Activated T-cell treated with anti-CD3 and anti-CD28 coated beads for 24 hours (primary cell): ENCODE measurements at places on chromosomes 16 and 17.

GRCh38 chr16:3468501-3468900 lies 25.0 kb downstream of the NAA60 start:
- no peak for DNase-seq

DNA sequence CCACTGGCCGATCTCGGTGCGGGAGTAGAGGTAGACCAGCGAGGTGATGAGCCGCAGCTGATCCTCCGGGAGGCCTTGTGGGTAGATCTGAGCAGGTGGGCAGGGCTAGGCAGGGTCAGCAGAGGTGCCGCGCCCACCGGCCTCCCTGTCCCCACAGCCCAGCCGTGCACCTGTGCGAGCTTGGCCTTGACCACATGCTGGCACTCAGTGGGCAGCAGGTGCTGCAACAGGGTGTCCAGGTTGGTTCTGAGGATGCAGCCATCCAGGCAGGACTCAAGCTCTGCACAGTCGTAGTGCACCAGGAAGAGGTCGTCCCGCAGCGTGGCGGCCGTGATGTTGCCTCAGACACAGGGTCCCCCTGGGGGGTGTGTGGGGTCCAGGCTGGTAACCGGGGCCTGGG lies 12.4 kb downstream of the MSLN start:
- DNase-seq, result no peak

DNA sequence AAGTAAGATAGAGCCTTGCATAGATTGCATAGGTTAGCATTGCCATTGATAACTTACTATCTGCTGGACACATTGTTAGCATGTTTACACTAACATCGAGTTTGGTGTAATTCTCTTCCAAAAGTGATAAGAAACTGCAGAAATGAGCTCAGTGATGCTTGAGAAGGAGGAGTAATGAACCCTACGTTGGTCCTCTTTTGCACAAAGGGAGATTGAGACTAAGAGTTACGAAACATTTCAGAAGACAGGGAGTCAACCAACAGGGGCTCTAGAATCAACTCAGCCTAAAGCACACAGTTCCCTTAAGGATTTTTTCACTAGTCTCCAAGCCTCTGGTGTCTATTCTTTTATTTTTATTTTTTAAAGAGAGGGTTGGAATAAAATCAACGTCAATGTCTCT lies 6.8 kb downstream of the CCL7 start:
- no peak for DNase-seq

DNA sequence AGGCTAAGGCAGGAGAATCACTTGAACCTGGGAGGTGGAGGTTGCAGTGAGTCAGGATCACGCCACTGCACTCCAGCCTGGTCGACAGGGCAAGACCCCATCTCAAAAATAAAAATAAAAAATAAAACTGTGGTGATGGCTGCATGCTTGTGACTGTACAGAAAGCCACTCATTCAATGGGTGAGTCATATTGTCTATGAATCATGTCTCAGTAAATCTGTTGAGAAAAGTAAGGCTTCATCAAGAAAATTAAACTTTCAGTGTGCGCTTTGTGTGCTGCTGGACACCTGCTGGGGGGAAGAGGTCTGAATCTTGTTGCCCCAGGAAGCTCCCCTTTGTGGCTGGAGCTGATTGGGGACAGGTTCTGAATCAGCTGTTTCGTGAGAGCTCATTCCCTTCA lies 11.3 kb downstream of the NUBP1 start:
- DNase-seq, result no peak

DNA sequence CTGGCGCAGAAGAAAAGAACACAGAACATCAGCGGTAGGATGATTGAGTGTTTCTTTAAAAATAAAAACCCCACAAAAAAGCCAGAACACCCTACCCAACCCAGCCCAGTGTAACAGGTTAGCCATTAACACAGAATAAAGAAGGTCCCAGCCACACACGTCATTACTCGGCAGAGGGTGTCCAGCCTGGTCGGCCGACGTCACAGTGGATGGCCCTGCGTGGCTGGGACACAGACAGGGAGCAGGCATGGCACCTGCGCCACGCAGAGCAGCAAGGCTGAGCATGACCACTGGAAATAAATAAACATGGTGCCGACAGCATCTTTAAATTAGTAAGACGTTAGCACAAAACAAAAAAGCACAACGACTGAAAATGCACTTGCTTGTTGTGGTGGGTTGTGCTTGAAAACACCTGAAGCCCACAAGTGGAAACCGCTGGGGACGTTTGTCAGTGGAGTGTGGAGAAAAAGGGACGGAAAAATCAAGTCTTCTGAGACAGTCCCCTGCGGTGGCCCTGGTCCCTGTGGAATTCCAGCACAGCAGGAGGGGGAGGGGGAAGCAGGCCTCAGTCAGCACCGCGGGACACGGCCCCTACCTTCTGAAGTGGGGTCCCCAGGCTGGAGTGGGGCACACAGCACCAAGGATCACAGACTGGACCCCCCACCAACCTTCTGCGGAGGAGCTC lies 39.2 kb downstream of the SLC7A5 start:
- no peak for DNase-seq

- no peak for DNase-seq
Observed at GRCh38 chr16:72857834-72858664, 189.9 kb downstream of the ZFHX3 start.

DNA sequence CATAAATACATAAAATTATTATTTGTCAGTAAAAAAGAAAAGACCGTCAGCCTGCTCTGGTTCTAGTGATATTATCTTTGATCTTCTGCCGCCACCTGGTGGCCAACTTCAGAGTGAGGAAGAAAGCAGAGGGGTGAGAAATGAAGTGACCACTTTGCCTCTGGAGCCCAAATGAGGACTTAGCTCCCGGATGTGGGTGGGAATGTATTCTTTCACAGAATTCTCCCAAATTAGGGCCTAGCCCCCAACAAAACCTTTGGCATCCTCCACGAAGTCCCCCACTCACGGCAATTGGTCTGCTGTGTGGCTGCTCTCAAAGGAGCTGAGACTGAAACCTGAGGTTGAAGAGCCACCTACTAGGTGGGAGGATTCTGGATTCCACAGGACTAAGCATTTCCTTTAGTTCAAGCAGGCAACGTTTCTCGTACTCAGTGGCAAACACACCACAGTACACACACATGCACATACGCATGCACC lies 4.9 kb upstream of the ZNF267 start:
- DNase-seq, result peak; percentile 78

DNA sequence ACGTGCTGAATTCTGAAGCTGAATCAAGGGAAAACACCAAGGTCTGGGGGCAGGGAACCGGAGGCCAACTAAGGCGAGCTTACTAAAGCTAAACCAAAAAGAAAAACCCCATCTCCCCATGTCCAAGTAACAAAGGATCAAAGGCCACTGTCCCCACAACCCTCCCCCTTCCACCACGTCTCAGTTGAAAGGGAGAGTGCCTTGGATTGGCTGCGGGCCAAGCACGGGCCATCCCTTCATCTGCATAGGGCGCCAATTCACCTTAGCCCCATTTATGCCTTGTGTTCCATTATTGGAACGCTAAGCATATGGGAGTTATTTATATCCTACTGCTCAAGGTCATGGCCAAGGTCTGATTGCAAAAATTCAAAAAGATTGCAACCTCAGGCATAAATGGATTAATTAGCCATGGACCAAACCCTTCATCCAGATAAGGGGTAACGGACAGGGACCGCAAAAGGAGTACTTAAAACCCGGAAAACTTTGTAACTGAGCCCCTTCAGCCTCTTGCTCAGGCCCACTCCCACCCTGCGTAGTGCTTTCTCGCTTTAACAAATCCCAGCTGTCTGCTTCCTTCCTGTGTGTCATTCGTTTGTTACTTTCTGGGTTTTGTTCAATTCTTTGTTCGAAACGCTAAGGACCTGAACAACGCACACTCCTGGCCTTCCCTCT lies 740 bp upstream of the ATP6V0D1 start:
- DNase-seq, result peak; percentile 46

DNA sequence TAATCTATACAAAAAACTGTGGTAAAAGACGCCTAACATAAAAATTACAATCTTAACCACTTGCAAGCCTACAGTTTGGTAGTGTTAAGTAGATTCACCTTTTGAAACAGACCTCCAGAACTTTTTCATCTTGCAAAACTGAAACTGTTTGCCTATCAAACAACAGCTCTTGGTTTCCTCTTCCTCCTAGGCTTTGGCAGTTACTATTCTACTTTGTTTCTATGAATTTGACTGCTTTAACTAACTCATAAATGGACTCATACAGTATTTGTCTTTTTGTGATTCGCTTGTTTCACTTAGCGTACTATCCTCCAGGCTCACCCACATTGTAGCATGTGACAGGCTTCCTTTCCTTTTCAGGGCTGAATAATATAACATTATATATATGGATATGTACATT lies 97.0 kb downstream of the PRKCA start:
- DNase-seq, result no peak

GRCh38 chr17:65529761-65530522 lies 31.5 kb downstream of the AXIN2 start:
- DNase-seq, result no peak

GRCh38 chr17:7460850-7461660 lies 16.2 kb downstream of the CHRNB1 start:
- DNase-seq, result no peak

- DNase-seq, result no peak
Observed at GRCh38 chr16:85798901-85799496, 345 bp downstream of the EMC8 start.

- no peak for DNase-seq
Observed at GRCh38 chr17:856149-856548, 74.0 kb downstream of the MRM3 start.

DNA sequence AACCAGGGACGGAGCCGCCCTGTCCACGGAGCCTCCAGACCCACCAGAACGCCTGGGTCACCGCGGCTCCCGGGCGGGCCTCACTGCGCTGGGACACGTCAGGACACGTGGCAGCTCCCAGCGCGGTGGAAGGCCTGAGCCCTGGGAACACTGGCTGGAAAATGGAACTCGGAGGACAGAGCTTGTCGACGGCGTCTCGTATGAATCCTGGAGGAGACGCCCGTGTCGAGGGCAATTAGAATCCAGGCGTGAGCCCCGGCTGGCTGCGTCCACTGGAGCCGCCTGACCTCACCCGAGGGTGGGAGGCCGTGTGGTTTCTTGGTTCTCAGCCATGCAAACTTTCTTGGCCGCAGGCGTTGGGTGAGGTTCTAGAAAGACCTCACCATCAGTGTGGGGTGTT lies 173.9 kb downstream of the LAT start:
- DNase-seq, result no peak

GRCh38 chr17:4607773-4608187 lies 23.5 kb downstream of the SMTNL2 start:
- no peak for DNase-seq

GRCh38 chr17:78234261-78234865 lies 2.9 kb downstream of the TMEM235 start:
- no peak for DNase-seq
